ENCODE measurements at places on chromosomes 2 and 18.

GRCh38 chr2:65957886-65958285 is 477.0 kb upstream of the MEIS1 start:
- no peak for DNase-seq

DNA sequence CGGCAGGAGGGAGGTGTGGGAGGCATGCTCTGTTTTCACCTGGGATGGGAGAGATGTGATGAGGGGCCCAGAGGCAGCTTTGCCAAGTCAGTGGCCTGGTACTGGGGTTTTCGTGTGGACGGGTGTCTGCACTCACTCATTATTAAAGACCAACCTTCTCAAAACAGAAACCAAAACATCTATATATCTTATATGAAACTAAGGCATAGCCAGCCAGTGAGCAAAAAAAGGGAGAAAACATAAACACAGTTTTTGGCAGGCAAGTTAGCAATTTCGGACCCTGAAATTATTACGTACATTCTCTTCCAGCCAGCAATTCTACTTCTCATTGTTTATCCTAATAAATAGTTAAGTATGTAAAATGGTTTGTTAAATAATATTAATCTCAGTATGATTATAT is 181.1 kb upstream of the SMAD2 start:
- DNase-seq, result no peak

GRCh38 chr2:219159771-219160185 is 837 bp downstream of the NHEJ1 start:
- DNase-seq, result no peak

DNA sequence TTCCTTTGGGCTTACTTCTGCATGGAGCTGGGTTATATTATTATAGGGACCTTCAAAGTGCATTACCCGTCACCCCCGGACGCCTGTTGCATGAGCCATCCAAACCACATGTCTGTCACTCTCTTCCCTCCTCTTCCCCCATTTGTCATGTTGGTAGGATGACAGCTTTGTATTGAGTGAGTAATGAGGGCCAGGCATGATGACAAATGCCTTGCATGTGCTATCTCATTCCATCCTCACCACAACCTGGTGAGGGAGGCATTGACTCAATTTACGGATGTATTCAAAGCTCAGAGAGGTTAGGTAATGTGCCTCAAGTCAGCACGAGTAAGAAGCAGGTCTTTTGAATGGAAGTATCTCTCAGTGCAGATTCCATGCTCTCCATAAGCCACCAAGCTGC is 510.5 kb upstream of the TNP1 start:
- DNase-seq, result no peak

- DNase-seq, result no peak
Observed at GRCh38 chr18:77820472-77820871, 570.8 kb downstream of the GALR1 start.

- DNase-seq, result no peak
Observed at GRCh38 chr2:98514879-98515249, 70.2 kb downstream of the INPP4A start.

GRCh38 chr2:72001937-72002690 is 145.5 kb downstream of the CYP26B1 start:
- no peak for DNase-seq

- no peak for DNase-seq
Observed at GRCh38 chr18:59971871-59972428, 72.2 kb downstream of the PMAIP1 start.

DNA sequence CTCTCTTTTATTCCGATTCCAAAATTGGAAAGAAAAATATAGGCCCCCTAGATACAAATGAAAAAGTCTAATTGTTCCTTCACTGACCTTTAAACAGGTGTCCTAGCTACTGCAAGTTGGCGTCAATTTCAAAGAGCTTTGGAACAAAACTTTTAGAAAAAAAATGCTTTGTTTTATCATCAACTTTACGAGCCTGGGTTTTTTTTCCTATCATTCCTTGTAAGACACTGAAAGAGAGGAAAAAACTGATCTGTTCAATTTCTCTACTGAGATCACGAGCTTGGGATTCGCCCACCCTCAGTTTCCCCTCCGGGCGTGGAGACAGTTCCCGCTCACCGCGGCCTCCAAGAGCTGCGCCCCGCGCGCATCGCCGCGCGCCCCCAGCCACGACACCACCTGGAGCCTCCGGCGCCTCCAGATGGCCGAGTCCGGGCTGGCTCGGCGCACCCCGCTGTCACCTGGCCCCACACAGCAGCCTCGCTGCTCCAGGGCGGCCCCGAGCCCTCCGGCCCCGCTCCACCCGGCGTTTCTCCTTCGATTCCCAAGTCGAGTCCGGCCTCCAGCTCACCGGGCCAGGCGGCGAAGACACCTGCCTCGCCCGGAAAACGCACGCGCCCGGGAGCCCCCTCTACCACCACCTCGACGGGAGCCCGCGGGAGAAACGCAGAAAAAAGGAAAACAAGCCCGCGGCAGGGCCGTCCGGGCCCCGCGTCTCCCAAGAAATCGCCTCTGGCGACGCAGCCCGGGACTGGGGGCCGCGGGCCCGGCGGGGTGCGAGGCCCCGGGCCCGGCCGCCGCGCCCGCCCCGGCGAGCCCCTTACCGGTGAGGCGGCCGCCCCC is 656 bp downstream of the TBC1D8 start:
- DNase-seq, result no peak

- DNase-seq, result no peak
Observed at GRCh38 chr2:226308323-226308680, 491.3 kb downstream of the IRS1 start.

GRCh38 chr2:168928113-168928831 is 27.2 kb downstream of the G6PC2 start:
- no peak for DNase-seq

DNA sequence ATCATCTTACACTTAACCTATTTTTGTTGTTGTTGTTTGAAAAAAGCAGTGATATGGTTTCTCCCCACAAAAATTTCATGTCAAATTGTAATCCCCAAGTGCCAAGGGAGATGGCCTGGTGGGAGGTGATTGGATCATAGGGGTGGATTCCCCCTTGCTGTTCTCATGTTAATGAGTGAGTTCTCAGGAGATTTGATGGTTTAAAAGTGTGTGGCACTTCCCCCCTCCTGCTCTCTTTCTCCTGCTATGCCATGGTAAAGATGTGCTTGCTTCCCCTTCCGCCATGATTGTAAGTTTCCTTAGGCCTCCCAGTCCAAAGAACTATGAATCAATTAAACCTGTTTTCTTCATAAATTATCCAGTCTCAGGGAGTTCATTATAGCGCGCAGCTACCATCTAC is 1362.7 kb upstream of the FAM98A start:
- no peak for DNase-seq

DNA sequence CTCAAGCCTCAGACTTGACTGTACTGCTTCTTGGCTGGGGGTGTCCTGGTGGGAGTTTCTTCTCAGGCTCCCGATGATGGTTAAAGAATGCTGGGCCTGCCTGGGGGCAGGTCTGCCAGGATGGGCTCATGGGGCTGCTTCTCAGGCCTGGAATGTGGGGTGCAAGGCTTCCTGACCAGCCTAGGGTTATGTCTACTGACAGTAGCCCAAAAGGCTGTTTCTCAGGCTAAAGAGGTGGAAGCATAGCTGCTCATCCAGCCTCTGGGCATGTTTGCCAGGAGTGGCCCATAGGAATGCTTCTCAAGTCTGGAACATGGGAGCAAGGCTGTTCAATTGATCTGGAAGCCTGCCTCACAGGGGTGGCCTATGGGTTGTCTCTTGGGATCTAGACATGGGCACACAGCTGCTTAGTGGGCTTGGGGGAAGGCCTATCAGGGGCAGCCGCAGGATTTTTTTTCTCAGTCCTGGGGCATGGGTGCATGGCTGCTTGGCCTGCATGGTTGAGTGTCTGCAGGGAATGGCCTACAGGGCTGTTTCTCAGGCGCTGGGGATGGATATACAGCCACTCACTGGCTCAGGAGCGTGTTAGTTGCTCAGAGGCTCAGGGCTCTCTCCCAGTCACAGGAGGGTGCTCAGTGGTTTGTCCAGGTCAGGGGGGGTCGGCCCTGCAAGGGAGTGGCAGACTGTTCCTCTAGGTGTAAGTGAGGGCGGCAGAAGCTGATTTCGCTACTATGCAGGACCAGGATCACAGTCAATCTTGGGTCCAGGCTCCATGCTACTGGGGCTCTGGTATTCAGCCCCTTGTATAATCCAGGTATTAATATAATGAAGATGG is 617.3 kb upstream of the REG3G start:
- no peak for DNase-seq

DNA sequence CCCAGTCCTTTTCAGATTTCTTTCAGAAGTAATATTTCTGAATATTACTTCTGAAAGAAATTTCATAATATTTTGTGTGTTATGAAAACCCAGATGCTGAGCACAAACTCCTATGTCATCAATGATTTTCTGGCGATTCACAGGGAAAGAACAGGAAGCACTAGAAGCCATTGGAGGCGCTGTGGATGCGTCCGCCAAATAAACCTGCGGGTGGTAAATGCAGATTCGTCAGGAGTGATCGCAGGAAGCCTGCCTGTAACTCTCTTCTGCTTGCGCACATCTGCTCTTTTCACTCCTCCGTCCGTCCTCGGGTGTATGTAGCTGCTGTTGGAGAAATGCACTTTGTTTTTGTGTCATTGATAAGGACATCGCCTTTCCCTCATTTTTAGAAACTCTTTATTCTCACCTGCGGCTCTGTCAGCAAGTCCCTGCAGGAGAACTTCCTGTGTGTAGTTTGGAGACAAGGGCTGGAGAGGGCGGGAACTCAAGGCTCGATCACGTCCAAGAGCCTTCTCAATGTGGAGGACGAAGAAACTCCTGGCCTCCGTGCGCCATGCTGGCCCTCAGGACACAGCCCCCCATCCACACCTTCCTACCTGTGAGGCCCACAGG is 483.8 kb downstream of the GALR1 start:
- DNase-seq, result no peak

GRCh38 chr18:58766946-58767345 is 95.7 kb downstream of the MALT1 start:
- no peak for DNase-seq

GRCh38 chr18:54830866-54831265 is 2.6 kb downstream of the RAB27B start:
- no peak for DNase-seq

- no peak for DNase-seq
Observed at GRCh38 chr18:78758496-78758895, 221.1 kb upstream of the SALL3 start.

- no peak for DNase-seq
Observed at GRCh38 chr18:13191031-13191430, 27.5 kb upstream of the LDLRAD4 start.

- no peak for DNase-seq
Observed at GRCh38 chr18:8602040-8602439, 7.2 kb upstream of the RAB12 start.

DNA sequence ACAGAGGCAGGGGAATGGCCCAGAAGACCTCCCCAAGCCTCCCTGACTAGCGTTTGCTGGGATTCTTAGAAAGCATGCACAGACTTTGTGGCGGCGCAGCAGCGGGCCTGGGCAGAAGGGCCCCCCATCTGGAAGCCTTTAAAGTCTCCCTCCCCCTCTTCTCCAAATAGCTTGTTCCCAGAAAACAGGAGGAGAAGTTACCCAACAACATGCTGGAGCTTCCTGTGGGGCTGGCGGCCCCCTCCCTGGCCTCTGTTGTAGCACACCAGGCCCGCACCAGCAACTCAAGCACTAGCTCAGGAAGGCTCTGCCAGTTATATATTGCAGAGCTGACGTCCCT is 334.8 kb downstream of the DYSF start:
- no peak for DNase-seq

DNA sequence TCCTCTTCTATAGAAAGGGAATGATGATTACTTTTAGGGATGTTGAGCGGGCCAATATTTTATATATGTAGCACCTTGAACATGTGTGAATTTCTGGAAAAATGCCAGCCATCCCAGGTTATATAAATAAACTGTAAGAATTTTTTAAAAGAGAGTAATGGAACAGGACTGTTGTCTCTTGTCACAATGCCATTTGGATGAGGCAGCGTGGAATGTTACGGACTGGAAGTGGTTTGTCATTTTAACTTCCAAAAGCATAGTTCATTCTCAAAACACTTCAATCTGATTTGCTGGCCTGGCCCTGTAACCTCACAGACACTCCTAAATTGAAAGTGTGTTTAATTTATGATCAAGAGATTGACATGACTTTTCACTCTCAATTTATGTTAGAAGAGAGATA is 70.8 kb downstream of the TPGS2 start:
- DNase-seq, result no peak

DNA sequence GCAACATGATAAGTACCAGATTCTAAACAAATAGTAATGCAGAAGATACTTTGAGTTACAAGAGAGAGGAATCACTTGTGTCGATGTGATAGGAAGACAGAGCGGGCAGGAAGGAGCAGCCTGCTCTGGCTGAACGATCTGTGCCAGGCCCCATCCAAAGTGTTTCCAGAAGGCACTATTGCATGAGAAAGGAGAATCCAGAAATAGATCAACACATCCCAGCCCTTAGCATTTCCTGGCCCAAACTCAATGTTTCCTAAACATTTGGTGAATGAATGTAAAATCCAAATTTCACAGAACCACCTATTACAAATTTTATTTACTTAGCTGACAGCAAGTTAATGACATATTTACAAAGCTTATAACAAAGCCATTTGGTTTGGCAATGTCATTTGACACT is 257.2 kb downstream of the TXNL1 start:
- DNase-seq, result no peak

GRCh38 chr2:174623690-174624089 is 26.1 kb upstream of the WIPF1 start:
- no peak for DNase-seq

GRCh38 chr18:75455249-75456198 is 28.0 kb upstream of the SMIM21 start:
- DNase-seq, result no peak

GRCh38 chr18:49669403-49669802 is 107.5 kb downstream of the LIPG start:
- no peak for DNase-seq

DNA sequence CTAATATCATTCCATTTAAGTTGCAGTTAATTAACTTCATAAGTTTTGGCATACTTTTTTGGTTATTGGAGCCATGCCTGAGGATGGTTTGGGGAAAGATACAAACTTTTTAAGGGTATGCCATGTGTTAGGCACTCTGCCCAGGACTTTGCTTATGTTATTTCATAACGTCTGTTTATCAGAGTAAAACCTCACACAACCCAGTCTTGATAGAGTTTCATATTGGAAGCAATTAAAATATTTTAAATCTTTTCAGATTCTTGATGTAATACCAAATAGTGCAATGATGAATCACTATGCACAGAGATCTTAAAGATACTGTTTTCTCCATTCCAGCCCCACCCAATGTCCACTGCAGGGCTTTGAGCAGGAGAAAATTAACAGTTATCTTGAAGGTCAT is 529.1 kb upstream of the HNMT start:
- DNase-seq, result no peak

- no peak for DNase-seq
Observed at GRCh38 chr18:6627645-6628044, 101.9 kb upstream of the ARHGAP28 start.

DNA sequence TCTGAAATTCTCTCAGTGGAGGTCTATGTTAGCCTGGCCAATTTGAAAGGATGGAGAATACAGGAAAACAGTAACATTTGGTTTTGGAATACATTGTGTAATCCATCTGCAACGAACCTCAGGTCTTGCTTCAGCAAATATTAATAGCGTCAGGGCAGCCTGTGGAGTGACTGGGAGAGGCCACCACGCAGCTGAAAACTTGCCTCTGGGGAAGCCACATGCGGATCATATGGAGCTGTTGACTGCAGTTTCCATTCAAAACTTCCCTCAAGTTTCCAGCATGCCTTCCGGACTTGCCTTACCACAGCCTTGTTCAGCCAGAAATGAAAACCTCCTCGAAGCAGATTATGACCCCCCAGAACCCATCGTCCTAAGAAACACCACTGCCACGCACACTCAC is 25.7 kb downstream of the BCL11A start:
- DNase-seq, result no peak

Data from stimulated activated CD4-positive, alpha-beta T cell treated with anti-CD3 and anti-CD28 coated beads, Interleukin-1b, Interleukin-23, amount 100 ng/mL, for 1 hour (primary cell).